ENCODE measurements at places on chromosomes 13 and 19. TPM values are rescaled to one million over a fixed set of nuclear protein-coding genes. Genes with fewer than 3 reads are reported as not detected.

DNA sequence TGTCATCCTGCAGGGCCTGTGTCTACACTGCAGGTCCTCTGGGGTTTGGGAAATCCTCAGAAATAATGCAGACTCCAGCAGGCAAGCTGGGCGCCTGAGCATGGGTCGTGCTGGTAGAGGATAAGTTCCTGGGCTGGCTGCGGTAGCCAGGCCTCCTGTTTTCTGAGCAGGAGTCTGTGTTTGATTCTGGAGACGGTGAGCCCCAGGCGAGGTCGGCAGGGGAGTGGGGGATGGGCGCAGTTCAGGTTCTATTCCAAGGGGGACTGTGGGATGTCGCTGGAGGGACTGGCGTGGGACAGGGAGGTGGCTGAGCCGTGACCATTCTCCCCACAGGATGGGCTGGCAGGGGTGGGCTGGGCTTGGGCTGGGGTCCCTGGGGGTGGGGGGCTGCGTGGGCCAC lies 154.7 kb downstream of the KDM4B start:
- no peak overlapping the region for H3K4me3 ChIP-seq
- peaks cover 32% of the 10 kb centered on the region for H3K4me1 ChIP-seq
- peaks cover 11% of the 10 kb centered on the region for H3K36me3 ChIP-seq
- no peak for DNase-seq
- no peak overlapping the region for H3K27ac ChIP-seq
- H3K27me3 ChIP-seq: no peaks in the 10 kb centered on the region

DNA sequence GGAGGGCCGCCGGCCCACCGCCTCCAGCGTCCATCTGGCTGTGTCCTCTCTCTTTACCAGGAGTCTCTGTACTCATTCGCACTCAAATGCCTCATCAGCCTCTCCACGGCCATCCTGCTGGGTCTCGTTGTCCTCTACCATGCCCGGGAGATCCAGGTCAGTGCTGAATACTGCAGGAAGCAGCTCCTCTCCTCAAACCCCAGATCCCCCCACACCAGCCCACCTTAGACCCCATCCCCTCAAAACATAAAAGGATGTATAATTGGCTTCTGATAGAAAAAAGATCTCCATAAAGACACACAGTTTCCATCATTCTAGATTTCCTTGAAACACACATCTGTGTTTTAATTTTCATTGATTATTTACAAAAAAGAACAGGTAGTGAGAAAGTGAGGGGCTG lies 8.1 kb downstream of the KCNN1 start:
- no peak overlapping the region for H3K4me3 ChIP-seq
- H3K27ac ChIP-seq: no peak overlapping the region
- DNase-seq: no peak
- no peaks in the 10 kb centered on the region for H3K4me1 ChIP-seq
- H3K36me3 ChIP-seq: no peaks in the 10 kb centered on the region

DNA sequence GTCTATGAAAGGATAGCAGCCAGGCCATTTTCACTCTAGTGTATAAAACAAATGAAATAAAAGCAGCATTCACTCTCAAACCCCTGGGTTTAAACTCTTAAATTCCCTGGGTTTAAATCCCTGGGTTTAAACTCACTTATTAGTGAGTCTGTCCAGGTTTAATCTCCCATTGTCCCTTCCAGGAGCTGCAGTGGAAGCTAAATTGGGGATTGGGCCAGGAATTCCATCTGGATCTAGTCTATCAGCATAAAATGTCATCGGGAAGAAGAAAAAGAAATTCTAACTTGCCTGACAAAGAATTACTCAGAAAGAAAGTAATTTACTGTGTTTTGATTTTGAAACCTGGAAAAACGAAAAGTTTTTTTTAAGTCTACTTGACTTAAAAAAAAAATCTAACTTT lies 54.8 kb downstream of the FRY start:
- peaks cover 33% of the 10 kb centered on the region for H3K4me1 ChIP-seq
- no peak overlapping the region for H3K4me3 ChIP-seq
- no peak overlapping the region for H3K27ac ChIP-seq
- no peak for DNase-seq

VN1R2 gene
- total RNA-seq: not detected

Data from chondrocyte (in vitro differentiated cells).